ENCODE measurements at places on chromosomes 5 and 9.

DNA sequence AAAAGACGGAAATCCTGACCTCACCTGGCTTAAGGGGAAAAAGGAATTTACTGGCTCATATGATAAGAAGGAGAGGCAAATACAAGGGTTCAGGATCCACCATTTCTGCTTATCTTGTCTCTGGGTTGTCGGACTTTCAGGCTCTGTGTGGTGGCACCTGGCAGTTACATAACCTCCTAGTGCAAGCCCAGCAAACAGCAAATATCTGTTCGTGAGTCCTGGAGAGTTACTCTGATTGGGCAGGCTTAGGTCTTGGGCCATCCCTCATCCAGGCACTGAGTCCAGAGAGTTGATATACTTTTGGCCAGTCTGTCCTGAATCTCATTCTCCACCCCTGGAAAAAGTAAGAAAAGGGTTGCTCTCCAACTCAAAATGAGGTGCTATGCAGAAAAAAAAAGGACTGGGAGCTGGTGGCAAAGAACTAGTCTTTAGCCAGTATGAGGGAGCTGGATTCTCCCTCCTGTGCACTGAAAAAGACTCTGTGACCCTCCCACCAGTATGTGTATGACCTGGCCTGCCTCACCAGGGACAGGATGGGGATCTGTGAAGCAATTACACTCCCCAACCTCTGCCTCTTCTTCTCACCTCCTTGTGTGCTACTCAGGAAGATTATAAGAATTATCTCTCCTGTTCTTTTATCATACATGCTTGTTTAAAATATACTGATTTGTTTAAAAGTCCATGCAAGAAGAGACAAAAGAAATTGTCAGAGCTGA is 282.9 kb downstream of the ARHGAP26 start:
- no peak for ATAC-seq

- peak; percentile 22 for ATAC-seq
Measured at GRCh38 chr9:124291801-124292396, 34.1 kb downstream of the NEK6 start.

GRCh38 chr9:135230817-135231520 is 143.5 kb downstream of the OLFM1 start:
- no peak for ATAC-seq

DNA sequence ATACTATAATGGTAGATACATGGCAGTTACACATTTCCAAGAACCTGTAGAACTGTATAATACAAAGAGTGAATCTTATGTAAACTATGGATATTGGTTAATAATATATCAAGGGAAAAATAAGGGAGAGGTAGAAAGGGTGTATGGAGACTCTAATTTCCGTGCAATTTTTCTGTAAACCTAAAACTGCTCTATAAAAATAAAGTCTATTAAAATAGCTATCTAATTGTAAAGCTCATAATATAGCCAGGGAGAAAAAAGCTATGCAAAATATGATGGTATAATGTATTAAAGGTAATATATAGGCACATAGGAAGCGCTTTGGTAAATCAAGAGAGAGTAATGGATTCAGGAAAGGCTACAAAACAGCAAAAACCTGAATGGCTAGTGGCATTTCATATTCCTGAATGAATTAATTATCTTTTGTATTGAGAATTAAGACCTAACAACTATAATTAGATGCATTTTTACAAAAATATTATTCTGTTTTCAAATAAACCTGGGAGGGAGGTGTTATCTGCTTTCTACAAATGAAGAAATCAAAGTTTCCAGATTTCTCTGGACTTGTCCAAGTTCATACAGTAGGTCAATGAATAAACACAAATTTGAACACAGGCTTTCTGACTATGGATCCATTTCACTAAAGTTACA is 22.8 kb downstream of the ANXA1 start:
- ATAC-seq: peak; percentile 6

- no peak for ATAC-seq
Measured at GRCh38 chr9:126681336-126681735, 67.6 kb downstream of the LMX1B start.

- no peak for ATAC-seq
Measured at GRCh38 chr9:18499062-18499461, 25.1 kb downstream of the ADAMTSL1 start.

GRCh38 chr5:127799293-127799905 is 96.2 kb downstream of the CCDC192 start:
- ATAC-seq: no peak

DNA sequence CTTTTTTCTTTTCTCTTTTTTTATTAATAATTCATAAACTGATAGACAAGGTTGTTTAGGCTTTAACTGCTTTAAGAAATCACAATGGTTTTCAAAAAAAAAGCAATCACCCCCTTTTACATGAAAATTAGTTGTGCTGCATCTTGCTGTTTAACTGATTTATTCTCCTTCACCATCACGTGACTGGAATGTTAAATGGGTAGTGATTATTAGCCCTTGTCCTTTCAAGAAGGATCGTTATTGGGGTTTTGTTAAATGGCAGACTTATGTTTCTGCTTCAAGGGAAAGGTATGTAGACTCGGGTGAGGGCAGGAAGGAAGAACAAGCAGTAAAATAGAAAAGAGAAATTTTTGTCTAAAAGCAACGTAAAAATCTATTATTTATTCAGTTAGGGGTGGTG is 175.6 kb upstream of the TLE4 start:
- no peak for ATAC-seq

DNA sequence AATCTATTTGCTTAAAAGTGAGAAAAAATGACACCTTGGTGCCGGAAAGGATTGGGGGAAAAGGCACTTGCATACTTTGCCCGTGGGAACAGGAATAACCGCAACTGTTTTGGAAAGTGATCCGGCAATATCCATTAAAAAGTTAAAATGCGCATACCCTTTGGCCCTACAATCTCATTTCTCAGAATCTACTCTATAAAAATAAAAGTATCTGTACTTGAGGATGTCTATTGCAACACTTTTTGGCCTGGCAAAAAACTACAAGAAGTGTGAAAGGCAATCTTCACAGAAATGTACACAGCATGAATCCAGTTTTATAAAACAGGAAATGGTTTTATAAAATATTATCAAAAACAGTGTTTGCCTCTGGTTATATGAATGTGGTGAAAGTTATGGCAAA is 58.3 kb upstream of the NFIL3 start:
- ATAC-seq: no peak

DNA sequence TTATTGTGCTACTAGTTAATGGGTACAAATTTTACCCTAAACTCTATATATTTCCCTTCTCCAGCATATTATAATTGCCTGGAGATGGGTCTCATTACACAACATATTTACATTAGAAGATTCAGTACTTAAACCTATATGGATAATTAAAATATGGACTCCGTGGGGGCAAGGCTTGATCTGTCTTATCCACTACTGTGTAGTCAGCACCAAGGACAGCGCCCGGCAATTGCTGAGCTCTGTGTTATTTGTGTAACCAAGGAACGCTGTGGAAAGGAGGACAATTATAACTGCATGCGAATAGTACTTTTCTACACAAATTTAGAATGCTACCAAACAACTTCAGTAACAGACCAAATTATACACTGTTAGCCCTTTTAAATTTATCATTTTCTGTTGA is 77.7 kb downstream of the DNAH5 start:
- no peak for ATAC-seq

DNA sequence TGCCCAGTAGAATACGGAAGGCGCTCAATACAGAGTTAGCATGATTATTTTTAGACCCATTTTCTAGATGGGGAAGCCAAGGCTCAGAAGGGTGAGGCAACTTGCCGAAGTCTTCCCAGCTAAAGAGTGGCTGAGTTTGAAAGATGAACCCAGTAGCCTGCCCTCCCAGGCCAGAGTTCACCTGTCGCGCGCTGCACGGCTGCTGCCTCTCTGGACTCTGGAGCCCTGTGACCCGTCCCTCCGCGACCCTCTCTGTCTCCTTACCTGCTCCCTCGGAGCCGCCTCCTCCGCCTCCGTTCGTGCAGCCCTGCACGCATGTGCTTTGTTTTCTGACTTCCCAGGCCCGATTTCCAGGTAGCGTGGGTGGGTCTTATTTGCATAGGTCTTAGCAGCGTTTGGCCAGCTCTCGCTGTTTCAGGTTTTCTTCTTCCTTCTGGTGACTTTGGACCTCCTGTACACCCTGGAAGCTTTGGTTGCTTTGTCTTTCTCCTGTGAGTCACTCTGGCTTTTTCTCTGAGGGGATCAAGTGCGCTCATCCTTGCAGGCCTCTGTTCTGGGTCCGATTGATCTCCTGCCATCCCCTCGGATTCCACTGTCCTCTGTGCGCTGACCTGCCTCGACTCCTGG is at the start of gene RNF183:
Gene RNF183 (minus strand): TSS at position 585 of the 627 bp plus-strand sequence. CDS start 5,192 bp downstream, outside the sequence.
- ATAC-seq: peak; percentile 84

DNA sequence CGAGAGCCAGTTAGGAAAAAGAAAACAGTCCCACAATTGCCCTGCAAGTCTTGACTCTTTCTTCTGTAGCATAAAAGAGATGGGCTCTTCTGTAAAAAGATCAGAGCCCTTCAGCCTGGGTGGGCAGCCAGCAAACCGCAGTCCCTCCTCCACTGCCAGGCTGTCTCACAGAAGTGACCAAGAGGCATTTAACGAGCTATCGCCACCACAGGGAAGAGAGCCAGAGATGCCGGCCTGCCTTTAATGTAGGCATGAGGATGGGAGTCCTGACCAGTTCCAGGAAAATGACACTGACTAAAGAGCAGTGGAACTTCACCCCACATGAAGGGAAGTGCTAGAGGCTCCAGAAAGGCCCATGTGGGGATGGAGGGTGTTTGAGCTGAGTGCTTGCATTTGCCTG is 264.6 kb downstream of the NDUFS4 start:
- no peak for ATAC-seq

DNA sequence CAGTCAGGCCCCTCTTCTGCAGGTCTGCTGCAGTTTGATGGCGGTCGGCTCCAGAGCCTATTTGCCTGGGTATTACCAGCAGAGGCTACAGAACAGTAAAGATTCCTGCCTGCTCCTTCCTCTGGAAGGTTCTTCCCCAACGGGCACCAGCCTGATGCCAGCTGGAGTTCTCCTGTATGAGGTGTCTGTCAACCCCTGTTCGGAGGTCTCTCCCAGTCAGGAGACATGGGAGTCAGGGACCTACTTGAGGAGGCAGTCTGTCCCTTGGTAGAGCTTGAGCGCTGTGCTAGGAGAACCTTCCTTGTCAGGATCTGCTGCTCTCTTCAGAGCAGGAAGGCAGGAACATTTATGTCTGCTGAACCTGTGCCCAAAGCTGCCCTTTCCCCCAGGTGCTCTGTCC is 138.4 kb upstream of the IQGAP2 start:
- no peak for ATAC-seq

- ATAC-seq: no peak
Measured at GRCh38 chr5:95988094-95988493, 26.4 kb upstream of the ELL2 start.

DNA sequence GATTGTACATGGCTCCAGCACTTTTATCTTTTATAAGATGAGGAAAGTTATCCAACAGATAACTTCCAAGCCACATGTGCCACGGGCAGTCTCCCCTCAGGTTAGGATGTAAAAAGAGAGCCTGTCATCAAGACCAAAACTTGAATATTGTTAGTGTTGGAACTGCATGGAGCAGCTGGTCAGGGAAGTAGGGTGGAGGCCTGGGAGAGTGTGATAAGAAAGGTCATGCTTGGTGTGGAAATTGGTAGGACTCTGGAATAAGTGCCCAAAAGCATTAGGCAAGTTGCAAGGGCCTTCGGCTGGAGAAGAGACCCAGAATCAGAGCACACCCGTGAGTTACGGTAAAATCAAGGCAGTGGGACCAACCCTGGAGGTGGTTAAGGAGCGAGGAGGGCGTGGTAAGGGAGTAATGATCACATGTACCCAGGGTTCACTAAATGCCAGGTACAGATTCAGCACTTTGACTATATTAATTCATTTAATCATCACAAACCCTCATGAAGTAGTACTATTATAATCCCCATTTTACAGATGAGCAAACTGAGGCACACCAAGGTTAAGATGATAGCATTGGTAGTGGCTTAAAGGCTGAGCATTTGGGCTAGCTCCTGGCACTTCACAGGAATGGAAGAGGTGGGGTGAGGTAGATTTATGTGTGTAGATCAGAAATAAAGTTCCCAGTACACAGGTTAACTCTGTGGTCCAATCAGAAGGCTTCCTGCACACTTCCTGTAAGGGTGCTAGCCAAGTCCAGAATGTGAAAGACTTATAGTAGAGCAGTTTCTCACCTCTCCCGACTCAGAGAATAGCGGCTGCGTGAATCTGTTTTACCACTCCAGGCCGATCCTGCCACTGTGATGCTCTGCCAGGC is 96.5 kb upstream of the ZNF608 start:
- ATAC-seq: no peak

DNA sequence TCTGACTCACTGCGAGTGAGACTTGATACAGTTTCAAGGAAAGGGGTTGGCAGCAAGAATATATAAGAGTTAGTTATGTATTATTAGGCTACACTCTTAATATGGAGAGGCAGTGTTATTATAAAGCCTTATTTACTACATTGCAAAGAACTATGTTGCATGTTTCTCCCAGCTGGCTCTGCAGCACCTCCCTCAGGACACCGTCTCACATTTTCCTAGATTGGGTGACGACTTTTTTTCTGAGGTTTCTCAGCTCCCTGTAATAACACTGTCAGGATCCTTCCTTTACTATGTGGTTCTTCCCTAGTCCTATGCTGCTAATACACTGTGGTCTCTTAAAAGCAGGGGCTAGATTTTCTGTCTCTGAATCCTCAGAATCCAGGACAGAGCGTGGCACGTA is 153.7 kb downstream of the INSYN2B start:
- no peak for ATAC-seq

DNA sequence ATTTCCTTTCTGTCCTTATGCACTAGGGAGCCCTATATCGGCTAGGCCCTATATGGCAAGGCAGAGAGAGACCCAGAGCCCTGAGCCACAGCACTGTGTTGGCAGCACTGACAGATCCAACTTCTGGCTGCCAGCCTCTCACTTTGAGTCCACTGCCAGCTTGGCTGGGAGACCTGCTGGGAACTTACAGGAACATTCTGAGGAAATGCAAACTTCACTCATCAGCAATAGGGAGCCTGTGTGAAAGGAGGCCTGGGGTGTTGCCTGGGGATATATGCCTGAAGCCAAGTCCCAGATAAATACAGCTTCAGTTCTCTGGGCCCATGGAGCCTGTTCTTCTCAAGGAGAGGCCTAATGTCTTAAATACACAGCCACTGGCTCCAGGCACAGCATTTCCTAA is 78.0 kb downstream of the ADRB2 start:
- ATAC-seq: no peak

DNA sequence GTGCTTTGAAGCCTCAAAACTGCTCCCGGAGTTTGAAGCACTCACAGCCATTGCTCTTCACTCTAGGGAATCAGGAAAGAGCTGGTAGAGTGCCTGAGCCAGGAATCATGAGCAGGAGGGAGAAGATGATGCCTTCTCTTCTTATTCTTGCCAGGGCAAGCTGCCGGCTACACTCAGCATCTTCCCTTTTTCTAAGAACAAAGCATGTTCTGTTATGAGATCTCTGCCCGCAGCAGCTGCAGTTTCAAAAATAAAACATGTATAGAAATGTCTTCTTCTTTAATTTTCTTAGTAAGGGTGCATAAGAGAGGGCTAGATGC is 57.9 kb upstream of the RICTOR start:
- no peak for ATAC-seq

DNA sequence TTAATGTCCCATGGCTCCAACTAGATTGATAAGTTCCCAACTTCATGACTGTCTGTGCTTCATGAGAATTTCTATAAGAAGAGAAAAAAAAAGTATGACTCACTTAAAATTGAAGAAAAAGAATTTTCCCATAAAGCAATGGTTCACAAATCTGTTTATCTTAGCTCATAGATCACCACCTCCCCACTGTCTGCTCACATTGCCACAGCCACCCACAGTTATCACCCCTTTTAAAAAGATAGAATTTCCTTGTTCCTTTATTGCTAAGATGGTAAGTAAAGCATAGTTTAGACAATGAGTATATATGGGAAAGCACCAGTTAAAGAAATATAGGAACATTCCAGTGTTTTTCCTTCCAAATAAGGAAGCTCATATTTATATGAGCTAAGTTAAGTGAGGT is 67.1 kb downstream of the ALDH7A1 start:
- ATAC-seq: no peak

GRCh38 chr5:96566833-96567587 is 95.2 kb upstream of the CAST start:
- no peak for ATAC-seq
